Amniotic stem cell (primary cell): ENCODE measurements at places on chromosomes 12 and 14.

DNA sequence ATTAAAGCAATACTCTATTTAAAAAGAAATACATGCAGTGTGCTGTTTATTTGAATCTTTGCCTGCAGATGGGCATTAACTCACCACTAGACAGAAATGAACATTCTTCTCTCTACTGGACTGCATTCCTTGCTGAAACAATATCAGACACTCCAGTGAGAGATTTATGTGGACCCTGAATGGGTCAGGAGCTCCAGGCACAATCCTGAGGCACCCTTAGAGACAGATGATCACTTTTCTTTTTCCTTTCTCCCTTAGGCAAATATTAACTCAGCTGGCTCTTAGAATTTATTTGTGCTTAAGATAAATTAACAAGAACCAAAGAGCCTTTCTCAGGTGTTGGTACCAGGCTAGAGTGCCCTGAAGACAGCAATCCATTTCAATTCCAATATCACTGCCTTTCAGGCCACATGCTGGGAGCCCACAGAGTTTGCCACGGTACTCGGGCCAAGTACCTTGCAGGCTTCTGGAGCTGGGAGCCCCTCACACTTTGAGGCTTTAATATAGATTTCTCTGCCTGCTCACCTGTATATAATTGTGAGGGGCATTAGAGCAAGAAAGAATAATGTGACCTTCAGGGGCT, 173.0 kb downstream of the EMP1 start:
- no peak for DNase-seq

DNA sequence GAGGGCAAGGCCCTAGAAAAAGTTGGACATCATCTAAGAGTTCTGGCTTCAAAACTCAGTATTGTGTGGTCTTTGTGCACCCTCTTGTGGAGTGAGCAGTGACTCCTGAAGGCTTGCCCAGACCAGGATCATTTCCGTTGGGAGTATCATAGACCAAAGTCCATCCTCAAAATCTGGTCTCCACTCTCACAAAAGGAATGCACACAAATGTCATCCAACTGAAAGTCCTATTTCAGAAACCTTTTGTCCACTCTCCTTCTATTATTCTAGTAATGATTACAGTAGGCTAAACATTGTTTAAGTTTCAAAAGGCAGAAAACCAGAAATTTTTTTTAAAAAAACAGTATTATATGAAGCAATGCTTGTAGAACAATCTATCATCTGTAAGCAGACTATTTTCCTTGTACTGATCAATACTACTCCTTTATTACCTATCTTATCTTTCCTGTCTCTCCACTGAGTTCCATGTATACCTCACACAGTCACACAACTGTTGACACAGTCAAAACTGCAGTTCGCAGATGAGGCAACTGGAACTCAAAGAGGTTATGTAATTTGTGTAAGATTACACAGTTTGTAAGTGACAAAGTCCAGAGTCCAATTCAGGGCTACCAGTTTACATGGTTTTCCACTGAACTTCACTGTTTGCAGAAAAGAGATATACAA, 41.4 kb downstream of the COX16 start:
- peak; percentile 3 for DNase-seq

- no peak for DNase-seq
Observed at GRCh38 chr12:117384735-117385134, 23.3 kb upstream of the NOS1 start.

GRCh38 chr14:83419420-83419819, 1885.8 kb upstream of the SEL1L start:
- DNase-seq, result no peak

- DNase-seq, result no peak
Observed at GRCh38 chr14:100305324-100306100, 732 bp downstream of the SLC25A29 start.

DNA sequence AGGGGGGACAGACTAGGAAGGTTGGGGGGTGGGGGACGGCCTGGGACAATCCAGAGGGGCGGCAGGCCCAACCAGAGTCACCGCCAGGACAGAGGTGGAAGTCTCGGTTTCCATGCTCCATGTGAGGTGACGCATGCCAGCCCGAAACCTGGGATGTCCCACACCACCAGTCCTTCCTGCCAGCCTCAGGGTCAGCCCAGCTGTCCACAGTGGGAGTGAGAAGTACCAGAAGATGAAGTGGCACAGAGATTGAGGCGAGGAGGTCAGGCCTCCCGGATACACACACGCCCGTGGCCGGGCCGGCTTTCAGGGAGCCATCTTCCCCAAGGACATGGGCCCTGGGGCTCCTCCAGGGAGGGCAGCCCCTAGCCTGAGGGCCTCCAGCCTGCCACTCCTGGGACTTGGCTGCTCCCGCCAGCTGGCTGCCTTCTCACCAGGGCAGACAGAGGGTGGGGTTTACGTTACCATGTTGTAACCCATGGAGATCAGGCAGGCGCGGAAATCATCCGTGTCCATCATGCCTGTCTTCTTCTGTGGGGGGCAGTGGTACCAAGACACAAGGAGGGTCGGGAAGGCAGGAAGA, 85.2 kb upstream of the ZFP36L1 start:
- no peak for DNase-seq

GRCh38 chr12:9113987-9114309, 1.8 kb downstream of the A2M start:
- DNase-seq, result no peak

- no peak for DNase-seq
Observed at GRCh38 chr14:32077081-32078022, at the start of gene ARHGAP5. ARHGAP5 (plus strand) TSS chr14:32077304; CDS start chr14:32090670, 13,366 bp downstream.

DNA sequence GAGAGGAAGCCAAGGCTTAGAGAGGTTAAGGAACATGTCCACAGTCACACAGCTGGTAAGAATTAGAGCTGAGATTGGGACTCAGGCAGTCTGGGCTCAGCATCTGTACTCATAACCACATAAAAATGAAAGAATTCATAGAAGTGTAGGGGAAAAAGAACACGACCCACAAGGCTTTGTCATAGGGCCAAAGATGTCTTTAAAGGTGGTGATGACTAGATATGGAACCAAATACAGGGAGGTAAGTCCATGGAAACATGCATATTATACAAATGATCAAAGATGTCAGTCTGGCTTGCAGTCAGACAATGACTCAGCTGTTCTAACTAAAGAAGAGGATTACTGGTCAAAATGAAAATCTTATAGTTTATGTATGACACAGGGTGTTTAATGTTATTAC, 7.2 kb upstream of the SSPN start:
- peak; percentile 66 for DNase-seq

DNA sequence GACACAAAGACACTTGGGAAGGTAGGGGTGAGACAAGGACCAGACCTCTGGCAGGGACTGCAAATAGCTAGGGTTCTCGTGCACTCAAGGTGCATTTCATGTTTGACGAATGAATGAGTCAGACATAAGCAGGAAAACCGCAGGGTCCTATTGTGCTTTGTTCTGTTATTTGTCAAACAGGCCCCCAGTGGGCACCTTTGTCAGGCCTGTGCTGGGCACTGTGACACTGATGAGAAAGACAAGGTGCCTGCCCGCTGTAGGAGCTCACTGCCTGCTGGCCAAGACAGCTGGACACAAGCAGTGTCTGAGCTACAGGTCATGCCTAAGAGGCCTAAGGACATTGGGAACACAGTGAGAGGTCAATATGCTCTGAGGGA, 2.3 kb downstream of the OTUB2 start:
- no peak for DNase-seq

DNA sequence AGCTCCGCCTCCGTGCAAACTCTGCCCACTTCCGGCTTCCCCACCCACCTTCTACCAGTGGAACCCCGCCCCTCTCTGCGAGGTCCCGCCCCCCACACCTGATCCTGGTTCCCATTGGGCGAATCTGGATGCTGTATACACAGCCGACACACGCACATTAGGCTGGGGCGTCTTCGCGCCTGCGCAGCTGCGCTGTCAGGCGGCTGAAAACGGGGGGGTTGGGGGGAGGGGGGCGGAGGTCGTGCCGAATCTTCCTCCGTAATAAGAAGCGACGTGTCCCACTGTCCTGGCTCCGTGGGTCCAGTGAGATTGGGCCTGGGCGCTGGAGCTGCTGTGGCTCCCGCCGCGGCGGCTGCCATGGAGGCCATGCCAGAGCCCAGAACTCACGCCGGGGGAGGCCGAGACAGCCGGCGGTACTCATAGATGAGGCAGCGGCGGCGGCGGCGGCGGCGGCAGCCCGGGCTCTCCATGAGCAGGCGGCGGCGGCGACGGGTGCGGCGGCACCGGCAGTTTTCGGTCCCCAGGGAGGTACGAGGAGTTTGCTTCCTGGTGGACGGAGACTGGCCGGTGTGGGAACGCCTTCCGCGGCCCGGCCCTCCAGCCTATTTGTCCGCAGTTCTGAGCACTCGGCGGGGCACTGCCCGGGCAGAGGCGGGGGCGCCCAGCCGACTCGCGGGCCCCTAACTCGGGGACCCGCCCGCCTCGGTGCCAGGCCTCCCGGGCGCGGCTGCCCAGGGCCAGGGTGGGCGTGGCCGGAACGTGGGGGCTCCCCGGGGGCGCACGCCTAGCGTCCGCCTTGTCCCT, 64.5 kb downstream of the KLHL28 start:
- peak; percentile 94 for DNase-seq

DNA sequence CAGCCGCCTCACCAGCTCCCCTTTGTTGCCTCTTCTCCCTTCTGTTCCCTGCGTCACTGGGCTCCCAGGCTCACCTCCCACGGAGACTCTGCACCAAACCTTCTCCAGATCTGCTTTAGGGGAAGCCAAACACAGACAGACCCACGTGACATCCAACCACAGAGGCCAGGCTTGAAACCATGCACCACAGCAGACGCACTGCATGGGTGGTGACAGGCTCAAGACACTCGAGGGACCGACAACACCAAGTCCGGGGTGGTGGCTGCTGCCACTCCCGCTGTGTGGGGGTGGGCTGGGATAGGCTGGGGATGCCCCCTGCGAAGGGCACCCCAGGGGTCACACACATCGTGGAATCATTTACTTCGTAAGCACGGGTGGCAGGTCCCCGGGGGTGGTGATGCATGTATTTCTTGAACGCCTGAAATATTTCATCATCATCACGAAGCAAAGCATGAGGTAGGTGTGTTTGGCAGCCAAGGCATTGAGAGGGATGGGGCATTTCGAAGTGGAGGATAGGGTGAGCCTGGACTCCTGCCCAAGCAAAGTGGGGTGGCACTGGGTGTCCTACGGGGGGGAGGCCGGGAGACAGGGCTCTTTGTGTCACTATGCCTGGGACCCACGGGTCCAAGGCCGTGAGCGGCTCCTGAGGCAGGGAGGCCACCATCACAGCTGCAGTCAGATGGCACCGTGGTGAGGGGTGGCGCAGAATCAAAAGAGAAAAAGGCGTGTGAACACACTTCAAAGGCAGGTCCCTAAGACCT, 66.8 kb upstream of the RFLNA start:
- no peak for DNase-seq

DNA sequence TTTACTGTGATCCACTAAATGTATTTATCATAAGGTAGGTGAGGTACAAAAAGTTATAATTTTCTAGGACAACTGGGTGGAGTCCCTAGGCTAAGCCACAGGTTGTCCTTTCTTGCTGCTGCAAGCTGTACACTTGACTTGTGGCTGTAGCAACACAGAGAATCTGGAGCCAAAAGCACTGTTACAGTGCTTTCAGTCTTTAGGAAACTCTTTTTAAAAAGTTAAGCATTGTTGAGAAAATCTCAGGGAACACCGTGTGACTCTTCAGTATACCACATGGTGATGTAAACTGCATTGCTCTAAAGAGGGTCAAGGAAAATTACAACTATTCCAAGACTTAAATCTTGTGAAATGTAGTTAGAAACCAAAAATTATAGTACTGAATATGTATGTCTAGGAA, 11.4 kb downstream of the SLC15A5 start:
- DNase-seq, result no peak

DNA sequence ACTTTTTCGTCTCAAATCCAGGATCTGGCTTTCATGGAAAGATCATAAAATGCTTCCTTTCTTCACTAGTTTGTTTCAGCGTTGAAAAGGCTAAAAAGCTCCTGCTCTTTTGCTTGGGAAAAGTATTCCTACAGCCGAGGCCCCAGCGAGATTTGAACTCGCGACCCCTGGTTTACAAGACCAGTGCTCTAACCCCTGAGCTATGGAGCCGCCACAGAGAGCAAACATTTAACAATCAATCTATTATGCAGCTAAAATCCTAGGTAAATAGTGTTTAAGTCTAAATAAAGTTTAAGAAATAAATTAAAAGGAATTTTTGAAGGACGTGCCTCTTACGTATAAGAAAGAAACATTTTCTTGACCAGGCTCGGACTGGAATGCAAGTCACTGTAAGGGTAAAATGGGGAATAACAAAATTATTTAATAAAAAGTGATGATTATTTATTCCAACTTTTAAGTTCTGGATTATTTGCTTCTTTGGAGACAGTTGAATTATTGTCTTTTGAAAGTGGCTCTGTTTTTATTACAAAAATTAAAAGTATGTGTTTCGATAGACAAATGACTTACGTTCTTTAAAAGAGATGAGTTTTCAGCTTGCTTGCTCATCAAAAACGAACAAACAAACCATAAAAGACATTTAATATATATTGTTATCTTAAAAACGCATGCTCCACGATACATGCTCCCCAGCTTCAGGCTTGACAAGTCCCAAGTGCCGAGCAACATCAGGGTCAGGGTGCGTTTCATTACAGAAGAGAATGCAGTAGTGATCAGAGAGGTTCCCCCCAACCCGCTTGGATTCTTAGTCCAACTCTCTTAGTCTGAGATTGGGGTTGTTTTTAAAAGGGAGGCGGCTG, 10.2 kb downstream of the OR6S1 start:
- no peak for DNase-seq

DNA sequence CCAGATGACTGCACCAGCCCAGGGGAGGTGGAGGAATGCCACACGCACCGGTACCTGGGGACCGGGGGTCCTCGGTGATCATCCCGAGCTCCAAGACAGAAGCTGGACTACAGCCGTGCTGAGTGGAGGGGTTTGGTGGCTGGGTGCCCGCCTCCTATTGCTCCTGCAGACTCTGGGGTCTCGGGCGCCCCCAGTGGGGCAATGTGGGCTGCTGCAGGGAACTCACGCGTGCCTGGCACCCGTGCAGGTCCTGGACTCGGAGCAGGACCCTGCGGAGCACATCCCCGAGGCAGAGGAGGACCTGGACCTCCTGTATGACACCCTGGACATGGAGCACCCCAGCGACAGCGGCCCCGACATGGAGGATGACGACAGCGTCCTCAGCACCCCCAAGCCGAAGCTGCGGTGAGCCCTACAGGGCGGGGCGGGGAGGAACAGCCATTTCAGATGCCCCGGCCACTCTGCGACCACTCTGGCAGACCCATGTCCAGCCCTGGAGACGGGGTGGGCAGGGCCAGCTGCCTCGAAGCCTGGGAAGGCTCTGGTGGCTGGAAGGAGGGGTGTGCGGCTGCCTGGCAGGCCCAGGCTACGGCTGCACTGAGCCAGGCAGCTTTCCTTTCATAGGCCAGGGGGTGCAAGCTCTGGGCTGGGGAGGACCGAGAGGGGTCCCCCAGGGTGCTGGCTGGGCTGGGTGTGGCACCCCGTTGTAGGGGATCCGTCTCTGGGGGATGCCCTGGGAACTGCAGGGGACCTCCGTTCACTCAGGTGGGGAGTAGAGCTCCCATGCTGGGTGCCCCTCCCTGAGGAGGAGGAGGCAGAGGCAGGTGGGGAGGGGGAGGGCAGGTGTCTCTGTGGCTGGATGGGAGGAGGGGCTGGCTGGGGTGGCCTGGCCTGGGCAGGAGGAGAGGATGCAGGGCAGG, 21.6 kb upstream of the TEX22 start:
- DNase-seq, result no peak

GRCh38 chr12:18261273-18261672, at the start of gene PIK3C2G:
PIK3C2G (plus strand) TSS chr12:18261518; CDS start chr12:18282082, 20,564 bp downstream.
- no peak for DNase-seq
